Colonic mucosa (tissue), 4 donors: ENCODE measurements at places on chromosomes 7 and 10. TPM values are rescaled to one million over a fixed set of nuclear protein-coding genes. Genes with fewer than 3 reads are reported as not detected.

GRCh38 chr10:635088-635861, 54.2 kb downstream of the DIP2C start:
- no peak for DNase-seq

DNA sequence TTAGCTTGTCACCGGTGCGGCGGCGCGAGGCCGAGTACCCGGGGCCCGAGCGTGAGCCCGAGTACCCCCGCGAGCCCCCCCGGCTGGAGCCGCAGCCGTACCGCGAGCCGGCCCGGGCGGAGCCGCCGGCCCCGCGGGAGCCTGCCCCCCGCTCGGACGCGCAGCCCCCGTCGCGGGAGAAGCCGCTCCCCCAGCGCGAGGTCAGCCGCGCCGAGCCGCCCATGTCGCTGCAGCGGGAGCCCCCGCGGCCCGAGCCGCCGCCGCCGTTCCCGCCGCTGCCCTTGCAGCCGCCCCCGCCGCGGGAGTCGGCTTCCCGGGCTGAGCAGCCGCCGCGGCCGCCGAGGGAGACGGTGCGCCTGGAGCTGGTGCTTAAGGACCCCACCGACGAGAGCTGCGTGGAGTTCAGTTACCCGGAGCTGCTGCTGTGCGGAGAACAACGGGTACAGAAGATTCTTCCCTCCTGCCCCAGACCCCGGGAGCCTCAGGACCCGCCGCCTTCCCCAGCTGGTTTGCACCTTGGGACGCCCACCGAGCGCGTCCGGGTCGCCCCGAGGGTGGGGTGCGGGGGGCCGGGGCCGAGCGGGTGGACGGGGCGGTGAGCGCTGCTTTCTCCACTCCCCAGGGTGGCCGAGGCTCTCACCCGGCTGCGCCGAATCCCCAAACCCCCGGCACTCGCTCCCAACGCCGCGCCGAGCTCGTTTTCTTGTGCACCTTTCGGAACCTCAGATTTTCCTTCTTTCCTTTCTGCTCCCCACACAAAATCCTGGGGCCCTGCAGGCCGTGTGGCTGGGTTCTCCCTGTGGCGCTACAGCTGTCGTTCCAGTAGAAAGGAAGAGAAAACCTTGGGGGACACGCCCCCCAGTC, 708 bp downstream of the UBN2 start:
- peak; percentile 52 for DNase-seq

DNA sequence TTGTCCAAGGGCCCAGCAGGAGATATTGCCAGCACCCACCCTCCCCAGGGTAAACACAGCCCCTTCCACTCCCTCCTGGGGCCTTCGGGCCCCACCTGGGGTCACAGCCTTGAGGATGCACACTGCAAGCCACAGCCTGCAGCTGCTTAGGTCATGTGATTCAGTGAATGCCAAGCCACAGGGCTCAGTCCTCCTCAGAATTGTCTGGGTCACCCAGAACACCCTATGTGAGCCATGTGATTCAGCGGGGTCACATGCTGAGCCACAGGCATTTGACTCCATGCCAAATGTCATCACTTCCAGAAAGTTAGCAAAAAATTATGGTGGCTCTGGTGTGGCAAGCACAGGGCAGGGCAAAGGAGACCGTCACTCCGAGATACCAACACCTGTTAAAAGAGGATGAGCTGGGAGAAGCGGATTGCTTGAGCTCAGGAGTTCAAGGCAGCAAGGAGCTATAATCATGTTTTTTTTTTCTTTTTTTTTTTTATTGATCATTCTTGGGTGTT, 17.2 kb upstream of the PSAP start:
- DNase-seq: peak; percentile 55

- no peak for DNase-seq
These were observed 592 bp upstream of the PIK3CG start for GRCh38 chr7:106864298-106865081.

DNA sequence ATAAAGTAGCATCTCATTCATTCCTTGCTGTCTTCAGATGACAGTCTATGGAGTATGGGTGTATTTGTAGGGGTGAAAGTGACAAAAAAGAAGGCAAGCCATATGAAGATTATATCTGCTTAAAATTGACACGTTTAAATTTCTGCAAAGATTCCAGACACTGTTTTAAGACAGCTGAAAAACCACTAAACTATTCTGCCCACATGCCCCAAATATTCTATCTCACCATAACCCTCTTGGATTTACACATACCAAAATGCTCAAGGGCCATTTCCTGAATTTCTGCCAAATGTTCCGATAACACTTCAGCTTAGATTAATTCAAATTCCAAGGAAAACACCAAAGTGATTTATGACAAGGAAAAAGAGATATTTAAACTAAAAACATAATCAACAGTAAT, 99.9 kb upstream of the IL6 start:
- DNase-seq: no peak

DNA sequence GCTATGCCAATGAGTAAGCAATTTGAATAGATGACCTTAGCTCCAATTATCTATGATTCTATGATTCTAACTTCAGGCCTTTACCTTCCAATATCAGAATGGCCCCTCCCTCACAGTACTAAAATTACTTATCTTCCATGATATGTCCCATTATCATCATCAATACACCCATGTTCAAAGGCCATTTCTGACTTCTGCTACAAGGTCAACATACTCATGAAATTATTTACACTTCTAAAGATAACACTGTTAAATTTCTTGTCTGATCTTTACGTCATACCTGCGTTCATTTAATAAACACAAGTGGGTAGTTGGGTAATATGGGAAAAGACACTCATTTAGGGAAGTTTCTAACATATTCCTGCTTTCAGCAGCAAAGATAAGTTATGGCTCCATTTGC, 21.2 kb downstream of the IMMP2L start:
- DNase-seq: no peak

NPTX2 gene
- 0.89 TPM for total RNA-seq
